ENCODE measurements at places on chromosomes 3 and 15. TPM values are rescaled to one million over a fixed set of nuclear protein-coding genes. Genes with fewer than 3 reads are reported as not detected.

Gene NAALADL2
- total RNA-seq: 11.4 TPM

Gene SLC6A1
- not detected for total RNA-seq

Gene TATDN2
- 20.8 TPM for total RNA-seq

Gene SIN3A
- 52.9 TPM for total RNA-seq

Gene SI
- total RNA-seq: not detected

Gene SMCO1
- not detected for total RNA-seq

DNA sequence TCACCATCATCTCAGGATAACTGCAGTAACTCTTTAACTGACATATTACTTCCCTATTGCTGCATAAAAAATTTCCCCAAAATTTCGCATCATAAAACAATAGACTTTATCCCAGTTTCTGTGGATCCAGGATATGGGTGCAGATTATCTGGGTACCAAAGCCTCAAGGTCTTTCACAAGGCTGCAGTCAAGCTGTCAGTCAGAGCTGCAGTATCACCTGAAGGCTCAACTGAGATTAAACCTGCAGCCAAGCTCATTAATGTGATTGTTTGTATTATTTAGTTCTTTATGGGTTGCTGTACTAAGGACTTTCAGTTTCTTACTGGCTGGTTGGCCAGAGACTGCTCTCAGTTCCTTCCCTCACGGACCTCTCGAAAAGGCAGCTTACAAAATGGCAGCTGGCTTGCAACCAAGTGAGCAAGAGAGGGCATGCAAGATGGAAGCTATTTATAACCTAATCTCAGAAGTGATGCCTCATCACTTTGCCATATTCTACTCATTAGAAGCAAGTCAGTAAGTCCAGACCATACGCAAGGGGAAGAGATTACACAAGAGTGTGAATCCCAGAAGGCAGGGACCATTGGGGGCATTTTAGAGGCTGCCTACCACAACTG, 54.9 kb downstream of the DCUN1D1 start:
- peak; percentile 64 for DNase-seq

GRCh38 chr3:4398120-4398940, 68.7 kb downstream of the SUMF1 start:
- DNase-seq: no peak

GRCh38 chr3:16860234-16860633, 24.5 kb upstream of the PLCL2 start:
- no peak for DNase-seq

DNA sequence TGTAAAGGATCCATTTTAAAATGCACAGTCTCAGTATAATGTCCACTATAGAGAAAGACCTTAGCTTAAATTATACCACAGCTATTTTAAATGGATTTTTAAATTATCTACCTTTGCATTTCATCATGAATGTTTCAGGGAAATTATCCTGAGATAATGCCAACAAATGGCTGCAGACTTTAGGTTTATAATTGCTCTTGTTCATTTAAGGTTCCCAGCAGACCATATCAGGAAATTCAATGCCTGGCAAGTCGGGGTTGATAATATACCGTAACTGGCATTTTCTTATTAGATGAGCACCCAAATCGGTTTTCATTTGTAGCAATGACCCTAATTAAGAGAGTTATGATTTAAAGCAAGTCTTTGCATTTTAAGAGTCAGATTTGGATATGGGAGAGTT, 227.1 kb upstream of the ARRDC4 start:
- DNase-seq: no peak

- no peak for DNase-seq
Observed at GRCh38 chr3:13073326-13074005, at the start of gene IQSEC1. TSS of gene IQSEC1 (minus strand) at chr3:13073429. CDS start at chr3:13073014, 415 bp downstream.

GRCh38 chr3:12458901-12459300, 25.4 kb upstream of the TSEN2 start:
- DNase-seq: no peak

- DNase-seq: no peak
Observed at GRCh38 chr3:154552338-154552737, 122.3 kb upstream of the GPR149 start.

DNA sequence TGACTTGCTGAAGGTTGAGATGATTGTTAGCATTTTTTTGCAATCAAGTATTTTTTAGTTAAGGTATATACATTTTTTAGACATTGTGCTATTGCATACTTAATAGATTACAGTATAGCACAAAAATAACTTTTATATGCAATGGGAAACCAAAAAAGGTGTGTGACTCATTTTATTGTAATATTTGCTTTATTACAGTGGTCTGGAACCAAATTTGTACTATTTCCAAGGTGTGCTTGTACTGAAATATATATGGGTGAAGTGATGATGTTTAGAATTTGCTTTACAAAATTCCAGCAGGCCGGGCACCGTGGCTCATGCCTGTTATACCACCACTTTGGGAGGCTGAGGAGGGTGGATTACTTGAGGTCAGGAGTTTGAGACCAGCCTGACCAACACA, 29.1 kb upstream of the TBC1D23 start:
- peak; percentile 30 for DNase-seq

- no peak for DNase-seq
Observed at GRCh38 chr3:10815487-10815886, 541 bp upstream of the SLC6A11 start.
